ENCODE measurements at places on chromosomes 6 and 20. TPM values are rescaled to one million over a fixed set of nuclear protein-coding genes. Genes with fewer than 3 reads are reported as not detected.

Gene C20orf204
- total RNA-seq: 2.3 TPM

Gene PKIB
- total RNA-seq: 3.1 TPM

Gene PRRT1
- total RNA-seq: 0.79 TPM

Gene SLC22A2
- total RNA-seq: not detected

Gene C6orf132
- 0.14 TPM for total RNA-seq

Gene WFDC10B
- total RNA-seq: not detected

Gene CST2
- total RNA-seq: not detected

Gene SEC63
- total RNA-seq: 100 TPM

Gene KCNK15
- 1.4 TPM for total RNA-seq

GRCh38 chr6:117706504-117706903, 31.2 kb downstream of the NUS1 start:
- peak overlapping the region; percentile 84 for H3K27ac ChIP-seq
- no peak overlapping the region for H3K4me3 ChIP-seq
- DNase-seq: peak; percentile 7
- peaks cover 3% of the 10 kb centered on the region for H3K4me1 ChIP-seq
- peaks cover 17% of the 10 kb centered on the region for H3K36me3 ChIP-seq

- no peak overlapping the region for H3K27ac ChIP-seq
- no peaks in the 10 kb centered on the region for H3K36me3 ChIP-seq
- no peak for DNase-seq
- peaks cover 2% of the 10 kb centered on the region for H3K27me3 ChIP-seq
- H3K4me3 ChIP-seq: no peak overlapping the region
Observed at GRCh38 chr20:60999250-60999649, 252.8 kb upstream of the CDH4 start.

DNA sequence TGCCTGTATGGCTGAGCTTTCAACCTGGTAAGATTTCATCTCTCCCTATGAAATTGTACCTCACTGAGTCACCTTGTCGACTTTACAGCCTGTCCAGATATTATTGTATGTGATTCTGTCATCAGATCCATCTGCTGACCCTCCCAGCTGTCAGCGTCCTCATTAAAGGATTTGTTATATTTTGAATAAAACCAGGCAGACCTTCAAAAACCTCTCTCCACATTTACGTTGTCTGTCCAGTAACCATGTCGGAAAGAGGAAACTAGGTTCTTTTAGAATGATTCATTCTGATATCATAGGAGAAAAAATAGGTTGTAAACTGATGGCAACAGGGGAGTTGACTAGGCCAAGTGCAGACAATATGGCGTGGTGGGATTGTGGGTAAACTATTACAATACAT, 38.5 kb downstream of the TSPYL4 start:
- no peaks in the 10 kb centered on the region for H3K36me3 ChIP-seq
- H3K27ac ChIP-seq: no peak overlapping the region
- no peak for DNase-seq
- H3K4me1 ChIP-seq: peaks cover 5% of the 10 kb centered on the region

GRCh38 chr6:113654396-113654795, 202.7 kb upstream of the MARCKS start:
- H3K36me3 ChIP-seq: no peaks in the 10 kb centered on the region
- no peak overlapping the region for H3K4me3 ChIP-seq
- H3K27me3 ChIP-seq: peaks cover 4% of the 10 kb centered on the region
- no peak for DNase-seq
- H3K27ac ChIP-seq: no peak overlapping the region
- no peaks in the 10 kb centered on the region for H3K4me1 ChIP-seq

GRCh38 chr6:1317302-1317815, 5.5 kb downstream of the FOXQ1 start:
- no peaks in the 10 kb centered on the region for H3K36me3 ChIP-seq
- no peak overlapping the region for H3K27ac ChIP-seq

GRCh38 chr20:57179265-57179664, 87.2 kb downstream of the BMP7 start:
- peaks cover 22% of the 10 kb centered on the region for H3K27me3 ChIP-seq
- no peak overlapping the region for H3K27ac ChIP-seq
- no peaks in the 10 kb centered on the region for H3K36me3 ChIP-seq

- no peaks in the 10 kb centered on the region for H3K27me3 ChIP-seq
- no peaks in the 10 kb centered on the region for H3K4me1 ChIP-seq
- H3K27ac ChIP-seq: no peak overlapping the region
- no peak overlapping the region for H3K4me3 ChIP-seq
- DNase-seq: no peak
Observed at GRCh38 chr20:11043001-11043400, 369.2 kb upstream of the JAG1 start.

DNA sequence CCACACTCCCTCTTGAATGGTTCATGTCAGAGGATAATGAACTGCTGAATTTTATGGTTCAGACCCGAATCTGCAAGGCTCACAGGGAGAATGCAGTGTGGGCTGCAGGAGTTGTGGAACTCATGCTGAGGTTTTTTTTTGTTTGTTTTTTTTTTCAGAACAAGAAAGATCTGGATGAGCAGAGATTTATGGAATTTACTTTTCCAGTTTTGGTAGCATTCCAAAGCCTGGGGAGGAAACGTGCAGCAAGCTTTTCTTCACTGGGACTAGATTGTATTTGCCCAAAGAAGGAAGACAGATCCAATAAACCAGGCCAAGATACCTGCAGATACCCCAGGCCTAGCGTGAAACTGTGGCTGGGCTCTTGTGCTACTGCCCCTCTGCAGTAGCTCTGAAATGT, 223.9 kb upstream of the TAB2 start:
- DNase-seq: no peak
- H3K27ac ChIP-seq: peak overlapping the region; percentile 67
- peak overlapping the region; percentile 29 for H3K4me3 ChIP-seq
- H3K4me1 ChIP-seq: peaks cover 38% of the 10 kb centered on the region

GRCh38 chr6:30691208-30691847, 544 bp upstream of the NRM start:
- H3K27me3 ChIP-seq: no peaks in the 10 kb centered on the region
- peaks cover 42% of the 10 kb centered on the region for H3K4me1 ChIP-seq
- H3K36me3 ChIP-seq: peaks cover 14% of the 10 kb centered on the region
- no peak for DNase-seq
- H3K27ac ChIP-seq: peak overlapping the region; percentile 68
